ENCODE measurements at places on chromosomes 6 and 20. TPM values are rescaled to one million over a fixed set of nuclear protein-coding genes. Genes with fewer than 3 reads are reported as not detected.

Gene TCP1
- total RNA-seq = 140 TPM

- peak; percentile 84 for DNase-seq
These were observed 409 bp upstream of the ATXN1 start for GRCh38 chr6:16761471-16762267.

- no peak for DNase-seq
These were observed at the start of gene SMOC2 for GRCh38 chr6:168440520-168441433. SMOC2 (plus strand) TSS chr6:168441184; CDS start chr6:168441371, 187 bp downstream.

DNA sequence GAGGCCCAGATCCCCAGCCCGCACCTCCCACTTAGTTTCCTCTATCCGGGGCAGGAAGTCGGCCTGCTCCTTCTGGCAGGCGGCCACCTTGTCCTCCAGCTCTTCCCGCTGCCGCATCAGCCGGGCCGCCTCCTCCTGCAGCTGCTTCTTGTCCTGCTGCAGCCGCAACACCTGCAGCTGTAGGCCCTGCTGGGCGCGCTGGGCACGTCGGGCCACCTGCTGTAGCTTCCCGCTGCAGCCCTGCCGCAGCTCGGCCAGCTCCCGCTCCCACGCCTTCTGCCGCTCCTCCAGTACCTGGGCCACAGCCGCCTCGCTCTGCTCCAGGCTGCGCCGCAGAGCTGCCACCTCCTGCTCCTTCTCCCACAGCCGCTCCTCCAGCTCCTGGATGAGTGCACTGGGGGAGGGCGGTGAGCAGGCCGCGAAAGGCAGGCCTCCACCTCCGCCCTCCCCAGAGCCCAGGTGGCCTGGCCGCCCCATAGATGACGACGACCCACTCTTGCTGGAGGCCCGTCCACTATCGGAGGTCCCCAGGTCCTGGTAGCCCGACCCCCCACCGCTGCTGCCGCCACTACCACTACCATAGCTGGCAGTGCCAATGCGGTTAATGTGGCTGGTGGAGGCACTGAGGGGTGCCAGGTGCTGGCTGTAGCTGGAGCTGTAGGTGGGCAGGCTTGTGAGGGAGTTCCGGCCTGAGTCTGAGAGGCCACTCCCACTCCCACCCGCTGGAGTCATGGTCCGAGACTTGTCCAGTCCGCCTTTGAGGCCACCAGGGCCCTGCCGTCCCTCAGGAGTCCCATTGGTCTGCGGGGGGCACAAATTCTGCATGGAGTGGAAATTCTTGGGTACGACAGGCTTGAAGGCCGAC is 6.0 kb upstream of the FASTKD5 start:
- DNase-seq = no peak

- DNase-seq = no peak
These were observed 62.4 kb downstream of the JAG1 start for GRCh38 chr20:10611357-10611756.

Gene NT5E
- 8.0 TPM for total RNA-seq

- DNase-seq = no peak
These were observed 15.4 kb downstream of the RANBP9 start for GRCh38 chr6:13696226-13696625.

Gene CST1
- total RNA-seq = not detected

DNA sequence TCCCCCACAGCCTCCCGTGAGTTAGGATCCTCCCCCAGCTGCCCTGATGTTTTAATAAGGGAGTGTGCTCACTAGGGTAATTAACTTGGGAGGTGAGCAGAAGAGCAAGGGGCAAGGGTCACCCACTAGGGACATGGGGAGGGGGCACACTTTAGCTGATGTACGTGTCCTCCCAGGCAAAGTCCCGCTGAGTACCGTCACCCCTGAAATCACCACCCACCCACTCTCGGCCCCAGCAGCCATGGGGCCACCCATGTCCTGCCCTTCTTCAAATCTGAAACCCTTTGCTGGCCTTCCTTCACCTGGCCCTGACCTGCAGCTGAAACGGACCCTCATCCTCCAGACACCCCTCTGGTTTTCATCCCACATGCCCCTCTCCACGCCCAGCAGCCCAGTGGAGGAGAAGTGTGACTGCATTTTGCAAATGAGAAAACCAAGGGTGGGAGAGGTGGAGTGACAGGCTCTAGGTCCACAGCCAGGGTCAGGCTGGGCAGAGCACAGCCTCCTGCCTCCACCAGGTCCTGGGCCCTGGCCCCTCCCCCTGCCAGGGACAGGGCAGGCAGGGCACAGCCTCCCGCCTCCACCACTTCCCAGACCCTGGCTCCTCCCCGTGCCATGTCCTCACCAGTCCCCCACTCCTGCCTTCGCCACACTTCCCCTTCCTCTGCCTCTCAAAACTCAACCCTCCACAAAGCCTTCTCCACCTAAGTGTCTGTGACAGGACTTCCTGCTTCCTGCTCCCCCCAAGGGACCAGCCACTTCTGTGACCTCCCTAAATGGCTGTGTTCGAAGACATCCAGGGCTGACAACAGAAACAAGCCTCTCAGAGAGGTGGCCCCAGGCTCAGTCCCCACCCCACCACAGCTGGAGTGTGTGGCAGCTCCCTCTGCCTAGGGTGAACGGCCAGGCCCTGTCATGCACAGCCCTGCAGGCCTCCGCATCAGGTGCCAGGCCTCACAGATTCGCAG is 15.1 kb downstream of the ACSS1 start:
- peak; percentile 70 for DNase-seq

DNA sequence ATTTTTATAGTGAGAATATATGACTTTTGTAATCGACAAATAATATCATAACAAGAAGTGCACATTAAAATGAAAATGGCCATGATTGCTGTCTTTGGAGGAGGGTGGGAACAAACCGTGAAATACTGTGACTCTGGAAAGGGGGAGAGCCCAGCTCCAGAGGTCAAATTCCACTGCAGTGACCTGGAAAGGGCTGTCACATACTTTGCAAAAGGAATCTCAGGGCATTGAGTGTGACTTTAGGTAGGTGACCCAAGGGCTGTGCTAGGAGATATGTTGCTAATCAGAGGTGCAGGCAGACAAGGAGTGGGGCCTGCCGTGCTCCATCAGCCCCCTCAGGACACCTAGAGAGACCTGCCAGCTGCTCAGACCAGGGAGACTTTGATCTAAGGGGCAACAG is 28.1 kb upstream of the BMP7 start:
- no peak for DNase-seq

DNA sequence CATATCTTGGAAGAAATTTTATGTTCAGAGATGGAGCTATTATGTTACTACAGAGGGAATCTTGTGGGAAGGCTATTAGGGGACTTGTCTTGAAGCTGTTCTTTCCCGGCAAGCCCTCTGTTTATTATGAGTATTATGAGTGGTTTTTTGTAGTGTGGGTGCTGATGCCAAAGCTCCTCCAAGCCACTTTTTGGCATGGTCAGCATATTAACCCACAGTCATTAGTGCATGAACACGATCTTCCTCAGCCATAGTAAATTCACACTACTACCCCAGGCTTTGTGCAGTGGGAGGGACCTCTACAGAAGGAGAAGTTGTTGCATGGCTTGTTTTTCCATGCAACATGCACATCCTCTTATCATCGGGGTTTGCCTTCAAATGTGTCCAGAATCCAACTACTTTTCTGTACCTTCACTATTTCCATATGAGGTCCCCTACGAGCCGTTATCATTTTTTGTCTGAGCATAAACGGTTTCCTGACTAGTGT is 6.5 kb upstream of the BMP6 start:
- DNase-seq = no peak

- DNase-seq = no peak
These were observed 3.0 kb upstream of the CDYL start for GRCh38 chr6:4773181-4773580.

GRCh38 chr20:32278199-32278643 is 770 bp downstream of the KIF3B start:
- DNase-seq = no peak

Gene NKAIN2
- total RNA-seq = 0.13 TPM

Gene SLC17A3
- not detected for total RNA-seq

DNA sequence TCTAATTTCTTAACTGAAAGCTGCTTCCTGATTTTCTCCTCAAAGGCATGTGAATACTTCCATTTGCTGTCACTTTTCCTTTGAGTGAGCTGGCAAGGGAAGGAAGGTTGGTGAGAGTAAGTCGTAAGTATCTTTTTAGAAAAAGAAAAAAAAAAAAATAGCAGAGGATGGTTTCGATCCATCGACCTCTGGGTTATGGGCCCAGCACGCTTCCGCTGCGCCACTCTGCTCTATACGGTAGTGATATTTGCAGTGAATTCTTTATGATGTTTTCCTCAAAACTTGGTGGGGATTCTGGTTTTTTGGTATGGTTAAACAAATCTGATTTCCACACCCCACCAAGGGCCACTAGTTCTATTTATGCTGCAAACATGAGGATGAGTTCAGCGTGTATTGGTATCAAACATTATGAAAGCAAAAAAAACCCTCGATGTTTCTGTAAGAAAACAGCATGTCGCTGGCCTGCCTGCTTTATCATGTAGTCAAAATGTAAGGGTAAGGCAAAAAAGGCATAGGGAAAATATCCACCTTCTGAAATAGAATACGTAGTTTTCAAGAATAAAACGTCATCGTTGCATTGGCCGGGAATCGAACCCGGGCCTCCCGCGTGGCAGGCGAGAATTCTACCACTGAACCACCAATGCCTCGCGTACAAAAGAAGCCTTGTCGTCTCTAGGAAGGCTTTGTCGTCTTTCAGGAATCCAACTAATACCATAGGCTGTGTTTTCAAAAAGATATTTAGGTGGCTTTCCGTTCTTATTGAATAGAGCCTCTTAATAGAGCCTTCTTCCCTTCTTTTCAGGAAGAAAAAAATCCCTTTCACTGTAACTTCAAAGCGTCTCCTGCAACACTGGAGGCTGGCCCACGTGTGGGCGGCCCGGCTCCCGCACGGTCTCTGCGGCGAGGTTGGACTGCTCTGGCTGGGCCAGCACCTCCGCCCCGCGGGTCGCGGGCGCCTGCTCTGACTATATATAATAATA is 9.6 kb downstream of the OR2B2 start:
- peak; percentile 88 for DNase-seq

Gene MOG
- total RNA-seq = not detected

Gene TMC2
- not detected for total RNA-seq

Gene TMEM244
- not detected for total RNA-seq

Gene IYD
- total RNA-seq = not detected

Gene TCP11
- not detected for total RNA-seq

- no peak for DNase-seq
These were observed 1.1 kb downstream of the SPAG4 start for GRCh38 chr20:35616465-35617396.

Gene ALDH8A1
- total RNA-seq = 2.0 TPM

Gene ISM1
- 2.9 TPM for total RNA-seq

DNA sequence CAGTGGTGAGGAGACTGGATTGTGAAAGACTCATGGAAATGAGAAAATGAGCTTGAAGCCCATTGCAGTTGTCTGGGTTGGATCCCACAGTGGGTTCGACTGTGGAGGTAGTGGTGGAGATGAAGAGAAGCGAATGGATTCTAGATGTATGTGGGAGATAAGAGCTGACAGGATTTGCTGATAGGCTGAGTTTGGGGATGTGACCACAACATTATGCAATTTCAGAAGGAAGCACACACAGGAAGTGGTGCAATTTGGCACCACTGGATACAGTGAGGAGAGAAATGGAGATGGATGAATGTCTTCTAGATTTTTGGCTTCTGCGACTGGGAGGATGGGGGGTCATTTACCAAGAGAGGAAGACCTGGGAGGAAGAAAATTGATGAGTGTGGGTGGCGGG is 64.4 kb upstream of the MAFB start:
- DNase-seq = no peak

GRCh38 chr6:44533421-44533820 is 145.9 kb downstream of the CDC5L start:
- DNase-seq = no peak

DNA sequence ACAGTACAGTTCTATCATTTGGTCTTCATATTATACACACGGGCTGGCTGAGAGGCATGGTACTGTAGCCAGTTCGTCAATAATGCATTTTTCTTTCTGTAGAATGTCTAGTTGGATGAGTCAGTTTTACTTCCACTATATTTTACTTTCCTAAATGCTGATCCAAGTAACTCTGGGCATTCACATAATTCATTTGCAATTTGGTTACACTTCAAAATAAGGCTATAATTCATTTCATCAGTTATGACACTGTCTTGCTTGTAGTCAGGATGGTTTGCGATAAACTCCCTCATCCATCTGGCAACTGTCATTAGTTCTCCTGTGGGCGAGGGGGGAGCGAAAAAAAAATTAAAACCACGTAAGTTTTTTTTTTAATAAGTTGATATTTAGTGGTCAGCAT is 46.3 kb downstream of the GCLC start:
- no peak for DNase-seq

DNA sequence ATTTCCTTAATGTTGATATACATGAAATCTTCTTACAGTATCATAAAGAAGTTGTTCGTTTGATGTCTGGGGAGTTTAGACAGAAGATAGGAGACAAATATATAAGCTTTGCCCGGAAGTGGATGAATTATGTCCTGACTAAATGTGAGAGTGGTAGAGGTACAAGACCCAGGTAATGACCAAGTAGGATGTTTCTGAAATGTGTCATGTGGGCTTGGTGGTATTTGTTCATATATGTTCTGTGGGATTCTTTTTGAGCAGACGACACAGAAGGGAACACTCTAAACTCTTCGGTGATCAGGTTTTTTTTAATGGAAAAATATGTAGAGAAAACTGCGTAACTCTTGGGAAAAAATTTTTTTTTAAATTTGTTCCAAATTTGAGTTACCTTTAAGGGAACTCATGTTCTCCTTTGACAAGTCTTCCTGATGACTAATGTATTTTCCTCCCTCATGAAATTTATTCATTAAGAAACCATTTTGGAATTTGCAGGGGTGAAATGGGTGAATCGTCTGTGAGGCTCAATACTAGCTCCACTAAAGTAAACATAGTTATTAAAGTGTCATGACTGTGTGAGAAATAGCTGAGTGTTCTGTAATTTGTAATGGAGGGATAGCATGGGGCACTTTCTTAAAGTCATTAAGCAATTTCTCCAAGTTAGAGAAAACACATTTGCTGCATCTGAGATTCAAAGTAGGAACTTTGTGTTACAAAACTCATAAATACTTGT is 100.6 kb downstream of the MAP3K4 start:
- DNase-seq = no peak

DNA sequence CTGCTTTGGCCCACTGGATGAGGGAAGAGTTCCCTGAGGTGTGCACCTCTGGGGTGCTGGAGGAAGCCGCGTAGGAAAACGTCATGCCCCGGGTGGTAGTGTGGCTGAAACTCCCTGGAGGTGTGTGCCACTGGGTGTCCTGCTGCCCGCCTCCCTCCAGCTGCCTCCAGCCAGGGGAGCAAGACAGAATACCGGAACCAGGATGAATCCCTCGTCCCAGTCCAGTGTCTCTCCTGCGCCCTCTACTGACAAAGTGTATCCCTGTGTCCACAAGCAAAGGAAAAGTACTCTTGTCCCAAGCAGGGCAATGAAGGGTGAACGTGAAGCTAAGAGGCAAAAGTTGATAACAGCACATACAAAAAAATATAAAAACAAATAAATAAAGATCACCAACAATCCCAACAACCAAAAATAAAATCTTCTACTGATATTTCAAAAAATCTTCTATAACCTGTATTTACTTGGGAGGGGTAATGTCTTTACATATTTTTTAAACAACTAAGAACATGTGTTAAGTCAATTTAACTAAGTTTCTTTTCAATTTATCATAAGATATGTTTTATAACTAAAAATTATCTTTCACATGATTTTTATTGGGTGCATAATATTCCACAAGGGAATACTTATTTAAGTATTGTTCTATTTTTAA is 437.6 kb downstream of the MAFB start:
- DNase-seq = no peak

Measured in T-cell (primary cell).